ENCODE measurements at places on chromosomes 7 and 10. TPM values are rescaled to one million over a fixed set of nuclear protein-coding genes. Genes with fewer than 3 reads are reported as not detected.

The CYREN gene
- 28.3 TPM for polyA plus RNA-seq

- peak; percentile 20 for DNase-seq
These were observed 77.6 kb upstream of the ZMIZ1 start for GRCh38 chr10:78991187-78991586.

The ITPRID1 gene
- not detected for polyA plus RNA-seq

- no peak for DNase-seq
These were observed 3.6 kb downstream of the FAM53B start for GRCh38 chr10:124740369-124741280.

GRCh38 chr7:101792051-101792681 is 25.3 kb upstream of the CUX1 start:
- DNase-seq, result no peak

- no peak for DNase-seq
These were observed 261.9 kb downstream of the ELMO1 start for GRCh38 chr7:37186753-37187152.

- no peak for DNase-seq
These were observed 62.2 kb downstream of the CYP51A1 start for GRCh38 chr7:92072121-92072520.

DNA sequence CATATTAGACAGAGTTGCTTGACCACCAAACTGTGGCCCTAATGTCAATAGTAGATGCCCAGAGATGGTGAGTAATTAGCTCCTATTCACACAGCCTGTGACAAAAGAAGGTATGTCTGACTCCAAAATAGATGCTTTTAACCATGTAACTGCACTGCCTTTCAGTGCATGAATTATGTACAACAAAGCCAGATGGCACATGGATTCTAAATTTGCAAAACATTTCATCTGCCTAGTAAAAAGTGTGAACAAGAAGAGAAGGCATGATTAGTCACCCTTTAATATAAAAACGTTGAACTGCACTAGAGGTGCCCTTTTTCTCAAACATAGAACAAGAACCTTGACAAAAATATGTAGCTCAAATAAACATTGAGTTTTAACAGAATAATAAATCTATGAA is 35.5 kb upstream of the PTPRZ1 start:
- DNase-seq, result no peak

- DNase-seq, result no peak
These were observed 9.8 kb downstream of the CDHR1 start for GRCh38 chr10:84204122-84204521.

- no peak for DNase-seq
These were observed 32.6 kb upstream of the IL15RA start for GRCh38 chr10:6009961-6010360.

DNA sequence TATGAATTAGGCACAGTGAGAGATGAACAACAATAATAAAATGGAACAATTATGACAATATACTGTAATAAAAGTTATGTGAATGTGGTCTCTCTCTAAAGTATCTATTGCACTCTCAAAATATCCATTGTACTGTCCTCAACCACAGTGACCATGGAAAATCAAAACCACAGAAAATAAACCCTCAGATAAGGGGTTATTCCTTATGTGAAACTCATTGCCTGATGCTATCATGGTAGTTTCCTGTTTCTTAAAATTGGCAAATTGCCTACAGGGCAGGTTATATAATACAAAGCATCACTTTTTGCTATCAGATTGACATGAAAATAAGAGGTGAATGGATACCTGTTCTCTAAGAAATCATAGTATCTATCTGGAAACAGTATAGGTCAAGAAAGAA is 3.8 kb downstream of the MCM10 start:
- DNase-seq, result no peak

The GATA3 gene
- 32.9 TPM for polyA plus RNA-seq

DNA sequence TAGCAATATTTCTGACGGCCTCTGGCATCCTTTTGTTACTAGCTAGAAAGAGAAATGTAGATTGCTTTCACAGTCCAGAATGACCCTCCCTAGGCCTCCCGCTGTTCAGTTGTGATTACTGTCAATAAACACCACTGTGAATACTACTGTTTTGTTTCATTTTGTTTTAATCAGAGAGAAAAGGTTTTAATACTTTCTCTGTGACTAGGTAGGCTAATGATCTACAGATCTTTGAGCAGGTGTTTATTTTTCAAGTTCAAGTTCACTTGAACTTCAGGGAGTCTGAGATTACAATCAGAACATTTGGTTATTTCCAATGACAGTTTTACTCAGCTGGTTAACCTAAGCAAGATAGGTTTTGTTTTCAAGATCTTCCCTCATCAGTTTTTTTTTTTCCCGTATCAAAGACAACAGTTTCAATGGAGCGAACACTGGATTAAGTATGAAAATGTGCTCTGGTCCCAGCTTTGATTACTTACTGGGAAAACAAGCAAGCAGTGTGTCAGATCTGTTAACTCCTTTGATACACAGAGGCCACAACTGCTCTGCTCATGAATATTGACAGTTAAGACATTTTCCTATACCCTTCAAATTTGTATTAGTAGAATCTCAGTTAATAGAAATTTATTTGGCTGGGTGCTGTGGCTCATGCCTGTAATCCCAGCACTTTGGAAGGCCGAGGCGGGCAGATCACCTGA is 34.8 kb downstream of the VKORC1L1 start:
- no peak for DNase-seq

The H2BK1 gene
- not detected for polyA plus RNA-seq

DNA sequence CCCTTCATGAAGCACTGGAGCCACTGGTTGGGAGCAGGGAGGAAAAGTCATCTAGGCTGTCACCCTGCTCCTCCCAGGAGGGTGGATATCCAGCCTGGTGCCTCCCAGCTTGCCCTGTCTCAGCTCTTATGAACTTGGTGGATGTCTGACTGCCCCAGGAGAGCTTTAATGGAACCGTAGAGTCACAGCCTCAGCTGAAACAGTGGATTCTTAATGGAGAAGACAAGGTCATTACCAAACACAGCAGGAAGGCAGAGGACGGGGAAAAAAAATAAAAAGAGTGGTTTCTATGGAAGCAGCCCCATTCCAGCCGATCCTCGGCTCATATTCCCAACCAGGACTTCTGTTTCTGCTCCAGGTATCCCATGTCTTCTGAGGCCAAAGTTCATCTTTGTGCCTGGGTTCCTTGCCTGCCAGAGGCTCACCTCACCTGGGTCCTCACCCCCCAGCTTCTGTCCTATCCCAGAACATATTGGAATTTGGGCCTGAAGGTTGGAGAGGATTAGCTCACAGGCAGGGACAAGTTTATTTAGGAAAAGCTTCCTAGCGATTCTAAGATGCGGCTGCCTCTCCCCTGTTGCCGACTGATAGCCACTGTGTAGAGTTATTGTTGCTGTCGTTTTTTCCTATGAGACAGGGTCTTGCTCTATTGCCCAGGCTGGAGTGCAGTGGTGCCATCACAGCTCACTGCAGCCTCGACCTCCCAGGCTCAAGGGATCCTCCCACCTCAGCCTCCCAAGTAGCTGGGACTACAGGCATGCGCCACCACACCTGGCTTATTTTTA is 15.6 kb downstream of the CCL26 start:
- no peak for DNase-seq

DNA sequence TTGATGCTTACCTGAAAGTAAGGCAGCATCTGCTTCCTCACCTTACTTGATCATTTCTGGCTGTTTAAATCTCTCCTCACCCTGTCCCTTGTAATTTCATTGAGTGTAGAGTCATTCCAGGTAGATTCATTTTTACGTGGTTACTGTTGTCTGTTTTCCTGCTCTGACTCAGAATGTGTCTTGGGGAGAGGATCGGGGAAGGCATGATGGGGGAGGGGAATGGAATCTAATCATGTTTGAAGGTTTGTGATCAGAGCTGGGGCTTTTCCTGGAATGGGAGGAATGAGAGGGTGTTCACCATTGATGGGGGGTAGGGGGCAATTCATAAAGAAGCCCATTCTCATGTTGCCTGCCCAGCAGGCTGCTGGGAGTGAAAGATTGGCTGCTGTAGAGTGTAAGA is 18.7 kb downstream of the SEC24C start:
- no peak for DNase-seq

The CYP2C19 gene
- polyA plus RNA-seq, result not detected

DNA sequence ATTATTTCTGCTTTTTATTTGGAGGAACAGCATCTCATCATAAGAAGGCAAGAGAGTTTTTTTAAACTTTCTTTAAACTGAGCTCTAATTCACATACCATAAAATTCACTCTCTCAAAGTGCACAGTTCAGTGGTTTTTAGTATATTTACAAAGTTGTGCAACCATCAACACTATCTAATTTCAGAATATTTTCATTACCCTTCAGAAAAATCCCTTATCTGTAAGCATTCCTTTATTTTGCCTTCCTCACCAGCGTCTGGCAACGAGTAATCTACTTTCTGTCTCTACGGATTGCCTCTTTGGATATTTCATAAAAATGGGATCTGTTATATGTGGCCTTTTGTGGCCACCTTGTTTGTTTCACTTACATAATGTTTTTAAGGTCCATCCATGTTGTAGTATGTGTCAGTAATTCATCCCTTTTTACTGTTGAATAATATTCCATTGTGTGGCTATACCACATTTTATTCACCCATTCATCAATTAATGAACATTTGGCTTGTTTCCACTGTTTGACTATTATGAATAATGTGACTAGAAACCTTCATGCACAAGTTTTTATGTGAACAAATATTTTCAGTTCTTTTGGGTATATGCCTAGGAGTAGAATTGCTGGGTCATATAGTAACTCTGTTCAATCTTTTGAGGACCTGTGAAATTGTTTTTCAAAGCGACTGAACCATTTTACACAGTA is 181.5 kb downstream of the TRIL start:
- no peak for DNase-seq

The STK31 gene
- polyA plus RNA-seq, result 0.11 TPM

- DNase-seq, result no peak
These were observed 1091.2 kb downstream of the KCNMA1 start for GRCh38 chr10:76546411-76546810.

DNA sequence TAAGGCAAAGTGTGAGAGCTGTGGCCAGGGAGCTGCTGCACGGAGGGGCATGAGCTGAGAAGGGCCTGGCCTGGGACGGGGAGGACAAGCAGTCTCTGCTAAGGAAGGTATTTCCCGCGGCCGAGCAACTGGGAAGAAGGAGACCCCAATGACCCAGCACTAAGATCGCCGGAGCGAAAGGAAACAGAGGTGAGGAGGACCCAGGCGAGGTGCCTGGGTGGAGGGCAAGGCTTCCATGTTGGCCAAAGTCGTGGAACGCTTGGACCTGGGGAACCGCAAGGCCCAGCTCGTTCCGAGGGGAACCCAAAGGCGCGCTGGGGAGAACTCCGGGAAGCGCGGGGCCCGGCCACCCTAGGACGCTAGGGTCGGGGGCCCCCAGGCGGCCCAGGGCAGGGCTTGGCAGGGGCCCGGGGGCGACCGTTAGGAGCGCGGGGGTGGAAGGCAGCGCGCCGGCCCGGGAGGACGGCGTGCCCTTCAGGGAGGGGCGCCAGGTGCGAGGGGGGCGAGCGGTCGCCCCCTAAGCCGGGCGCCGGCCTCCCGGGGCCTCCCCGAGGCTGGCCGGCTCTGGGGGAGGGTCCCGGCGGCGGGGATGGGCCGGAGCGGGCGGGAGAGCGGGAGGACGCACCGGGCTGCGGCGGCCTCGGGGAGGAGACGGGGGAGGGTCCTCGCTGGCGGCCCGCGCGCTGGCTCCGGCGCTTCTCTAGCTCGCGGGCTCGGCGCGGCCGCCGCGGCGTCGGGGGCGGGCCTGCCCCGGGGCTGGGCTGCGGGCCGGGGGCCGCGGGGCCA is 545 bp downstream of the GIGYF1 start:
- DNase-seq, result no peak

- DNase-seq, result no peak
These were observed 151.9 kb downstream of the CHRM2 start for GRCh38 chr7:137020351-137020750.

DNA sequence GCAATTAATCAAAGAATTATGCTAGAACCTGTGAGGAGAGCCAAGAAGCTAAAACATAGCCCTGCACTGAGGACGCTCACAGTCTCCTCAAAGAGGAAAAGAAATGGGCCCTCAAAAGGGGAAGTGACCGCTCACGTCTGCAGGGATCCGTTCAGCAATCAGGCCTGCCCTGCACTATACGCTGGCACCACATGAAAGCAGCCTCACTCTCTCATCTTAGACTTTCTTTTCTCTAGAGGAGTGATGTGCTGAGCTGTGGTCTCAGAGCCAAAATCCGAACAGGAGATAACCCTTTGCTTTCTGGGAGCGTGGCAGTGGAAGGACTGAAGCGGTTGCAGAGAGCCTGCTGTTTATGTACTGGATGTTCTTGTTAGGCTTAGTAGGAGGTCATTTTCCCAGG is 6.3 kb upstream of the IL2RA start:
- DNase-seq, result peak; percentile 42

GRCh38 chr10:23404461-23404980 is 34.4 kb upstream of the OTUD1 start:
- no peak for DNase-seq

GRCh38 chr10:87668324-87669074 is 8.8 kb downstream of the PAPSS2 start:
- DNase-seq, result no peak

GRCh38 chr10:130470286-130470685 is 334.1 kb downstream of the GLRX3 start:
- no peak for DNase-seq

GRCh38 chr7:15782656-15783055 is 96.2 kb upstream of the MEOX2 start:
- DNase-seq, result no peak

GRCh38 chr10:109126541-109126940 is 796.8 kb downstream of the XPNPEP1 start:
- DNase-seq, result no peak

GRCh38 chr10:26879744-26880143 is 19.0 kb upstream of the ABI1 start:
- no peak for DNase-seq

The OR6B1 gene
- polyA plus RNA-seq, result not detected

DNA sequence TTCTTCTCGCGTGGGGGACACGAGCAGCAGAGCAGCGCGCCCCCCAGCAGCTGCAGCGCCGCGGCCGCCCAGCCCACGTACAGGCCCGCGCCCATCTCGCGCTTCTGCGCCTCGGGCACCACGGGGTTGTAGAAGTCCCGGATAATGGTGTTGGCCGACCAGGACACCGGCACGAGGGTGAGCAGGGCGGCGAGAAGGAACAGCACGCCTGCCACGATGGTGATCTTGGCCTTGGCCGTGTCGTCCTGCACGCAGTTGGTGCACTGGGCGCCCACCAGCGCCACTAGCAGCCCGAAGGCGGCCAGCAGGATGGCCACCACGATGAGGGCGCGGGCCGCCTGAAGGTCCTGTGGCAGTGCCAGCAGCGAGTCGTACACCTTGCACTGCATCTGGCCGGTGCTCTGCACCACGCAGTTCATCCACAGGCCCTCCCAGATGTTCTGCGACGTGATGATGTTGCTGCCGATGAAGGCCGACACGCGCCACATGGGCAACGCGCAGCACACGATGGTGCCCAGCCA is 529 bp downstream of the CLDN3 start:
- no peak for DNase-seq

The DYNC1I1 gene
- polyA plus RNA-seq, result not detected

The IGFBP3 gene
- not detected for polyA plus RNA-seq

All from CD4-positive, CD25-positive, alpha-beta regulatory T cell (primary cell).